ENCODE measurements at places on chromosomes 2 and 18.

DNA sequence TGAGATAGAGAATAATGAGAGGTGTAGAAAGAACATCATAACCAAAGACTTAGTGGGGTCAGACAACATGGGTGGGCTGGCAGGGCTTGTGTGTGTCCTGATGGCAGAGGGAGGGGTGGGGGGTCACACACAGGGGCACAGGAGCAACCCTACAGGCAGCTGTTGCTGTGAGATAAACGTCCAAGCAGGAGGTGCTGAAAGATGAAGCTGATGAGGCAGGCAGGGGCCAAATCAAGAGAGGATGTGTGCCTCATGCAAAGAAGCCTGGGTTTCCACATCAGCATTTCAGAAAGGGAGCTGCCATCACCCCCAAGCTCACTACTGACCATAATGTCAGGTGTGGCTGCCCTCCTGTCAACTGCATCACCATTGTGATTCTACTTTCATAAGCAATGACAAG is 16.0 kb upstream of the SKA1 start:
- DNase-seq = no peak

GRCh38 chr2:96587843-96588242 is 50.3 kb downstream of the KANSL3 start:
- DNase-seq = no peak

GRCh38 chr2:12589802-12590320 is 126.9 kb upstream of the TRIB2 start:
- DNase-seq = no peak

DNA sequence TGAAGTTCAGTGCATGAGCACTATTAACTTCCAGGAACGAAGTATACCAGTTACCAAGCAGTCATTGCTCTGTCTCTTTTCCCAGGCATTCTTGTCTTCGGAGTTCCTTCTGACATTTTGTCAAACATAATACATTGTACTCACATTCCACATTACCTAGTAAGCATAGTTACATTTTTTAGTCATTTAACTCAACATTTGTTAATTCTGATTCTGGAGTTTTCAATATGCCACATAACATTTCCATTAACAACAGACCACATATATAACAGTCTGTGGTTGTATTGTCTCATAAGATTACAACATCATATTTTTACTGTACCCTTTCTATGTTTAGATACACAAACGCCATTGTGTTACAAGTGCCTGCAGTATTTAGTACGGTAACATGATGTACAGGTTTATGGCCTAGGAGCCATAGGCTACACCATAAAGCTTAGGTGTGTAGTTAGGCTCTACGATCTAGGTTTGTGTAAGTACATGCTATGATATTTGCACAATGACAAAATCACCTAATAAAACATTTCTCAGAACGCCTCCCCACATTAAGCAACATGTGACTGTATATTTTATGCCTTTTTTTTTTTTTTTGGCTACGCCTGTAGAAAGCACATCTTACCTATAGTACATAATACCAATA is 187.1 kb downstream of the DYM start:
- DNase-seq = no peak

- DNase-seq = no peak
Observed at GRCh38 chr2:200040831-200041230, 85.4 kb downstream of the MAIP1 start.

DNA sequence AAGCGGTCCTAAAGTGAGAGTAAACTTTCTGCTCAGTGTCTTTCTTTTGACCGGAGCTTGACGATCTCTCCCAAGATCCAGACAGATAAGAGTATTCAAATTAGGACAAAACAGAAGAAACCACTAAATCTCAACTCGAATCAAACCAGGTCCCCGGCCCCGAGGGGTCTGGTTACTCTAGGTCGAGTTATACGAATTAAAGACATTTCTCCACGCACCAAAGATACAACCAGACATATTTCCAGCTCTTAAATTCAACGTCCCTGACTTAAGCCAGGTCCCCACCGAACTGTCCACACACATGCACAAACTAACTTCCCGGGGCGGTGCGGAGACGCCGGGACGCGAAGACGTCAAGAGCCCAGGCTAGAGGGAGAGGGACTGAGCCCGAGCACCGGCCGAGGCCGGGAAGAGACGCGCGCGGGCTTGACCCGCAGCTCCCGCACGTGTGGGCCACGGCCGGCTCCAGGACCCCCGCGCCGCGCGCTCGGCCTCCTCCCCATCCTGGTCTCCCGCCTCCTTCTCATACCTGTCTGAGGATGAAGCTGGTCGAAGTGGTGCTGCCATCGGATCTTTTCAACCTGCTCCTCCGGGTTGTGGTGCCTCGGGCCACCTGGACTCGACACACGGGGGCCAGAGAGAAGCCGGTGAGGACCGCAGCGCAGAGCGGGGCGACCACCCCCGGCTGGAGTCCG is 896 bp downstream of the CACNB4 start:
- no peak for DNase-seq

- no peak for DNase-seq
Observed at GRCh38 chr2:126749537-126749936, 93.6 kb downstream of the GYPC start.

DNA sequence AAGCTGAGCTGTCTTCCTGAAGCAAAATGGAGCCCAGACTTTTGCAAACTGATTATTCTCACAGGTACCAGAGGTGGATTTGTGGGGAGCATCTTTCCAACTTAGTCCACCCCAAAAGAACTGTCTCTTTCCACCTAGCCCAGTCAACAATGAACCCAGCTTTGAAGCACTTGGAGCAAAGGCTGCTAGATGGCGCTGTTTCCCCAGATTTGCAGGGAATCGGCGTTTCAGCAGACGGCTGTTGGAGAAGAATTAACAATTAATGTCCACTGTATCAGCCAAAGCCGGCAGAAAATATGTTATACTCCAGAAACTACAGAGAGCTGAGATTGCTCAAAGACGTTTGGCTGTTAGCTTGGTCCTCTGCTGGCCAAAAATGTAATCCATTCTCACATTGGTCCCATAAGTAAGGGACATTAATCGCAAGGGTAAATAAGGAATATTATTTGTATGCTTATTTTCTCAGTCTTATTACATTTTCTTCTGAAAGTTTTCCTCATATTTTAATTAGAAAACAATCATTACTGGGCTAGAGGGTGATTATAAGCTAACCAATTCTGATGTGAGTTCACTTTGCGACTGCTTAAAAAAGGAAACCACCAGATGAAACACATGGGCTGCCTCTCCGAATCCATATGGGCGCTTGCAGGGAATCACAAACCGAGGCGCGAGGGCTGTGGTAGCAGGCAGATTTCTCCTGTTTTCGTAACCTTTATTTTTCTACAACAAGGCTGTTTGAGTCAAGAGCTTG is 423.8 kb upstream of the MEX3C start:
- peak; percentile 56 for DNase-seq

DNA sequence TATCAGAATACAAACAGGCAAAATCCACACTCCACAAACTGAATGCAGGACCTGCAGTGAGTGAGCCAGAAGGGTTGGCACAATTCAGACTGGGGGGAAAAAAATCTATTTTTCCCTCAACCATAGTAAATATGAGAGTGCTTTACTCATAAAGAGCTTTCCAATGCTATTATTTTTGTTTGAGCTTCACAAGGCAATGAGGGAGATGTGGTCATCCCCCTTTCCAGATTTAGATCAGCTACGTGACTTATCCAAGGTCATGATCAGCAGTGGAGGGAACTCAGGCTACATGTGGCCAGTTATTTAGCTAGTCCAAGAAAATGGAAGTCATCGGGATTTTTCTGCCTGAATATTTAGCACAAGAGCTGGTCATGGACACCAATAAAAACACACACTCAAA is 120.4 kb upstream of the KLF7 start:
- DNase-seq = no peak

GRCh38 chr2:191170301-191170636 is 19.5 kb upstream of the STAT4 start:
- no peak for DNase-seq

GRCh38 chr2:96631804-96632435 is 6.2 kb downstream of the KANSL3 start:
- no peak for DNase-seq

DNA sequence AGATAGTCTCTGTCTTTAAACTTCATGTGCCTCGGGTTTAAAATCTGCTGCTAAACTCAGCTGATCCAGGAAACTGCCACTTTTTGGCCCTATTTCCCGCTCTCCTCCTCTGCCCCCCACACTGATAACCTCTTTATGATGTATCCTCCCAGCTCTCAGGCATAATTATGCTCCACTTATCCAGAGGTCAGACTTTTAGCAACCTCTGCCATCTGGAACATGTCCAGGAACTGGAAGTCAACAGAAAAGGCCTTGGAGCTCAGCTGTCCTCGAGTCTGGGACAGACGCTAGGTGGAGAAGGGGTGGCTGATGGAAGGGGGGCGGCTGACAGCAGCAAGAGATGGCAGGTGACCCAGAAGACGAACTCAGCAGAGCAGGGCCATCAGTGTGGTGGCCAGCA is 41.2 kb downstream of the ASAP2 start:
- DNase-seq = peak; percentile 79

DNA sequence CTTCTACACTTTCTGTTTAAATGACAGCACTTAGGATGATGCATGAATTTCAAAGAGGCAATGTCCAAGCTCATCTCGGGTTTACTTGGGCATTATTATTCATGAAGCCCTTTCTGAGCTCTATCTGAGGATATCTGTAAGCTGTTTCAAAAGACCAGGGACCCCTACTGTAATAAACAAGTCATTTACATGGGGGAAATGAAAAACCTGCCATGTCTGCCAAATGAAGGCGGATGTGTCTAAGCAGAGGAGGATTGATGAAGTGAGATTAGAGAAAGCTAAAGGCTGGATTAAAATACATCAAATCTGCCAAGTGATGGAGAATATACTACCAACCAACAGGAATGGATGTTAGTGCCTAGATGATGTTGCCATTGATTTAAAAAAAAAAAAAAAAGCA is 64.5 kb downstream of the SUCLG1 start:
- DNase-seq = no peak

- peak; percentile 30 for DNase-seq
Observed at GRCh38 chr2:120520929-120521912, 175.3 kb downstream of the INHBB start.

Measured in BE2C (cell line).